ENCODE measurements at places on chromosomes 1 and 21.

DNA sequence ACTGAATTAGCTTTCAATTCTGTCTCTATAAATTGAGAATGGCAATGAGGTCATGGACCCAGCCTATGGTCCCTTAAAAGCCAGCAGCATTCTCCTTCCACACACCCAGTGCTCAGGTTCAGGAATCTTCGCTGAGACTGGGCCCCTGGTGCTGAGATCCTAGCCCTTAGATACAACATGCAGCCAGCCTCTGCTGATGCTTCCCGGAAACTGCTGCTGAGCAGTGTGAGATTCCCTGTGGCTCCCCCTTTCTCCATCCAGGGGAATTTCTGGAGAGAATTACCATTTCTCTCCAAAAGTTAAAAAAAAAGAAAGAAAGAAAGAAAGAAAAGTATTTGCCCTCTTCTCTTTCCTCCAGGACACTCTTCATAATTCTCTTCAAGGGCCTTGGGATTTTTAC is 31.7 kb upstream of the RALGPS2 start:
- DNase-seq, result no peak

DNA sequence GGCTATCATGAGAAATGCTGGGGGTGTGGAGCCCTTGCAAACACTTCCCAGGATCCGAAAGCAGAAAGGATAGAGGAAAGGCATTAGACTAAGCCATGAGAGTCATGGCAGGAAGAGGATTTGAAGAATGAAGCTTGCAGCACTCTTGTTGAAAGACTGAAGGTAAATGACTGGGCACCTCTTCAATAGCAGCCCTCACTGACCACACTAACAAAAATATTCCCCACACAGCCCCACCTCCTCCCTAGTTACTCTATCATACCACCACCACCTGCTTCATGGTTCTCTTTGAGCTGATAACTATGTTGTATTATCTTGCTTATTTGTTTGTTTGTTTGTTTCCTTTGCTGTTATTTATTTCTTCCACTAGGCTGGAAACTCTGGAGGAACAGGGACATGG is 13.2 kb upstream of the ATP1A1 start:
- no peak for DNase-seq

DNA sequence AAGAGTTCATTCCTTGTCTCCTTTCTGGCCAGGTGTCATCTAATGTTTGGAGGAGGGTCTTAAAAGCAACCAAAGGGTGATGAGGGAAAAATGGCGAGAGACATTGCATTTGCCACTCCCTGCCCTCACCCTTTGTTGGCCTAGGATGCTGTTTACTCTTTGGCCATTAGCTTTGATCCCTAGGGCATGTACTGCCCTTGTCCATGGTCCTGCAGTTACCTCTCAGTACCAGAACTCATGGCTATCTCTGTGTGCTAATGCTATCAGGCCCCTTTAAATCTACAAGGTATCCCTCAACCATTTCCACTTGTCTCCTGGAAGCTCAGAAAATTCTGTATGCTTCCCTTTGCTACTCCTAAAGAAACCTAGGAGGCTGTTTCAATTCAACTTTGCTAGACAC is 424.8 kb upstream of the PLXNA2 start:
- no peak for DNase-seq

DNA sequence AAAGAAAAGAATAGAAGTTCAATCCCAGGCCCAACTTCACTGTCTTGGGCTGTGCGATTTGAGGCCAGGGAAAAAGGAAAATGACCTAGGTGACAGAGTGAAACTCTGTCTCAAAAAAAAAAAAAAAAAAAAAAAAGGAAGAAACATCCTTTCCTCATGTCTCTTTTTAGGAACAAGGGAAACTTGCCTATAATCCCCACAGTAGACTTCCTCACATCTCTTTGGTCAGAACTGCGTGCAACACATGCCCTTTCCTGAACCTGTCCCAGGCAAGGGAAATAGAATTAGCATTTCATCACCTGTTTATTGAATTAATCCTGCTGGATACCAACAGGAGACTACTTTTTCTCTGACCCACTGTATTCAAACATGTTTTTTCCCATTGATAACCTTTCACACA is 2.3 kb downstream of the DCST1 start:
- no peak for DNase-seq

GRCh38 chr1:234265321-234265720 is 107.9 kb upstream of the COA6 start:
- DNase-seq, result no peak

GRCh38 chr1:217133092-217133491 is 409.9 kb upstream of the ESRRG start:
- DNase-seq, result no peak

GRCh38 chr1:86085741-86086409 is 70.7 kb downstream of the COL24A1 start:
- no peak for DNase-seq

- no peak for DNase-seq
Measured at GRCh38 chr1:3004285-3005205, 16.7 kb upstream of the ACTRT2 start.

DNA sequence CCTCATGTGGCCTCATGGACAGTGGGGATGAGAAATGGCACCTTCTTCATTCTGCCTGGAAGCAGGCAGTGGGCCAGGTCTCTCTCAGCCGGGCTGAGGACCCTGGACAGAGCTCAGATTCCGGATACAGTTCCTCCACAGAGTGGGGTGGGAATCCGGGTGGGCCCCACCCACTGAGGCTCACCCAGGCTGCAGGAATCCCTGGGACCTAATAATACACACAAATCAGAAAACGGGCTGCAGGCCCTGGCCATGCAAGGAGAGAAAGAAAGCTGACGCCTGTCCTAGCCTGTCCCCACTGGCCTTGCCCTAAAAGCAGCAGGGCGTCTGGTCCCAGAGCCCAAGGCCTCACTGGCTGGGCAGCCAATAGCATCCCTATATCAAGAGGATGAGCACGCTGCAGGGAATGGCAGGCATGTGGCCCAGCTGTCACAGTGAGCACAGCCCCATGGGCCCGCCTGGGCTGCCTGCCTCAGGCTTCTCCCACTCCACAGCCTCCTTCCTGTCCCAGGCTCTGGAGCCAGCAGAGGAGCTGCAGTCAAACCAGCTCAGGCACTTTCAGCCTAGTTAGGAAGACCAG is 25.3 kb downstream of the ACTA1 start:
- peak; percentile 85 for DNase-seq

GRCh38 chr1:178537382-178538090 is 24.6 kb downstream of the TEX35 start:
- DNase-seq, result no peak

GRCh38 chr1:12519693-12520364 is 98.2 kb downstream of the DHRS3 start:
- no peak for DNase-seq

GRCh38 chr1:11525151-11525505 is 46.2 kb downstream of the DISP3 start:
- no peak for DNase-seq

- no peak for DNase-seq
Measured at GRCh38 chr1:84719543-84720217, 29.4 kb upstream of the SSX2IP start.

DNA sequence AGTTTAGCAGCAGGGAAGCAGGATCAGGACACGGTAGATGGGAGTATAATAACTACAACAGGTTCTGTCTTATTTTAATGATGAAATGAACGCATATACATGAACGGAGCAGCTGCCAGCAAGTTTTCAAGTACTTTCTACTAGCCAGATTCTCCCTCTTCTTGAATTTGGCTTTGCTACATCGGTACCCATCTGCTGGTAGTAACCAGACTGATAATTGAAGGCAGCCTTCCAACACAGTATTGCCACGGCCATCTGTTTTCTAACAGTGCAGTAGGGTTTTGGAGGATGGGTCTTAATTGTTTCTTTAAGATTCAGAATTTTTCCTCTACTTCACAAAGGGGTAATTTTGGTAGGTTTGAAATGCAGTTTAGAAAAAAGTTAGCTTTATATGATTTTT is 33.4 kb downstream of the CENPF start:
- DNase-seq, result peak; percentile 94

GRCh38 chr1:185636848-185637247 is 97.3 kb upstream of the HMCN1 start:
- no peak for DNase-seq

- DNase-seq, result peak; percentile 28
Measured at GRCh38 chr1:226061068-226061840, 1.3 kb upstream of the H3-3A start.

DNA sequence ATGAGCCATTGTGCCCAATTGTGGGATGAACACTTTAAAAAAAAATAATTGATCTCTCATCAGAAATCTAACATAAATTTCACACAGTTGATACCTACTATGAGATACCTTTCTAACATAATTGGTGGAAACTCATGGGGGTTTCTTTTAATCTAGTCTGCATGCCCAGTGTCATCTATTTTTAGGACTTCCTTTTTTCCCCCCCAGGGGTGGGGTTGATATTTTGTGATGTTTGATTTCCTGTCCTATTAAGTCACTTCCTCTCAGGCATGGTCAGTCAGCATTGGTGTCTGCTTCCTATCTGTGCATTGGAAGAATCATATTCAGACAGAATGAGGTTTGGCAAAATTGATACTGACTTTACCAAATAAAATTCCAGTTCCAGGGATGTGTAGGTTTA is 21.5 kb downstream of the NFYC start:
- DNase-seq, result no peak

- no peak for DNase-seq
Measured at GRCh38 chr1:79899914-79900313, 893.4 kb upstream of the ADGRL4 start.

GRCh38 chr1:113012149-113012548 is 56.2 kb upstream of the SLC16A1 start:
- DNase-seq, result no peak

- no peak for DNase-seq
Measured at GRCh38 chr1:119632103-119632490, 16.0 kb downstream of the ZNF697 start.

GRCh38 chr21:38315122-38315521 is 58.3 kb downstream of the KCNJ15 start:
- no peak for DNase-seq

- no peak for DNase-seq
Measured at GRCh38 chr21:14086553-14086952, 124.2 kb downstream of the LIPI start.

DNA sequence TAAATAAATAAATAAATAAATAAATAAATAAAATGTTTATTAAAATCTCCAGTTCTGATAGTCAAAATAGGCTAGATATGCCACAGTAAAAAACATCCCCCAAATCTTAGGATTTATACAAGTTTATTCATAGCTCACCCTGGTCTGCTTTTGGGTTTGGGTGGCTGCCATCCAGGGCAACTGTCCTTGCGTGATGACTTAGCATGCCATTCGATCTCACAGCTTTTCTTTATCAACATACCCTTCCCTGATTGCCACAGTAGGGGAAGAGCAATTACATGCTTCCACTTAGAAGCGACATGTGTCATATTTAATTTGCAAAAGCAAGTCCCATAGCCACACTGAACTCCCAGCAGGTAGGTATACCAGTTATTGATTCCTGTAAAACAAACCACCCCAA is 52.7 kb downstream of the TEX35 start:
- no peak for DNase-seq

GRCh38 chr1:37890378-37891014 is 31.1 kb upstream of the MTF1 start:
- peak; percentile 41 for DNase-seq

- peak; percentile 84 for DNase-seq
Measured at GRCh38 chr1:74733604-74734484, 892 bp downstream of the TYW3 start.

- DNase-seq, result no peak
Measured at GRCh38 chr21:25176637-25177412, 430.5 kb downstream of the MRPL39 start.

- DNase-seq, result peak; percentile 61
Measured at GRCh38 chr21:25862596-25862995, 127.8 kb downstream of the GABPA start.

DNA sequence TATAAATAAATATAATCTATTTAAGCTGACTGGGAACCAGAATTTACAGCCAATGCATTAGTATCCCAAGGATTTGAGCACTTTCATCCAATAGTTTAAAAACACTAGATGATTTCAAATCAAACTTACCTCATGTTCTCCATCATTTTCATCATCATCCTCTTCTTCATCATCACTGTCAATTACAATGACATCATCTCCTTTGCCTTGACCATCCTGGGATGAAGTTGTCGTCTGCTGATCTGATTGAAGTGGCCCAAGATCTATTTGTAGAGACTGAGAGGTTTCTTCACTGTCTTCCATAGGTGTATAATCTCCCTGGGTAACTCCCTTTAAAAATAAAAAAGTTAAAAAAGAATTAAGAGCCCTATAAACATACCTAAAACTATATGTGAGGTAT is 47.7 kb downstream of the TPR start:
- DNase-seq, result no peak

DNA sequence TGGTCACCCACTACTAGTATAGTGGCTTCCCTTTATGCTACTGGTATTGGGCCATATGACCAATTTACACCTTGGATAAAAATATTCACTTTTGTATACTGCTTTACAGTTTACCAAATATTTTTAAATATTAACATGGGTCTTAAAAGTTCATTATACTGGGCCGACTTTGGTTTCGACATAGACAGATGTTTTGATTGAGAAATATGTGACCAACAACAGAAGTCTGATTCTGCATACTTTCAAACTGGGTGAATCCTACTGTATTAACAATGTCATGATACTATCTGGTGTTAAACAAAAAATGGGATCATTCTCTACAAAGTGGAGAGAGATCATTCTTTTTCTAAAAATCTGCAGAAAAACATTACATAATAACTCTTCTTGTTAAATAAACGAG is 134.8 kb downstream of the AKT3 start:
- no peak for DNase-seq

DNA sequence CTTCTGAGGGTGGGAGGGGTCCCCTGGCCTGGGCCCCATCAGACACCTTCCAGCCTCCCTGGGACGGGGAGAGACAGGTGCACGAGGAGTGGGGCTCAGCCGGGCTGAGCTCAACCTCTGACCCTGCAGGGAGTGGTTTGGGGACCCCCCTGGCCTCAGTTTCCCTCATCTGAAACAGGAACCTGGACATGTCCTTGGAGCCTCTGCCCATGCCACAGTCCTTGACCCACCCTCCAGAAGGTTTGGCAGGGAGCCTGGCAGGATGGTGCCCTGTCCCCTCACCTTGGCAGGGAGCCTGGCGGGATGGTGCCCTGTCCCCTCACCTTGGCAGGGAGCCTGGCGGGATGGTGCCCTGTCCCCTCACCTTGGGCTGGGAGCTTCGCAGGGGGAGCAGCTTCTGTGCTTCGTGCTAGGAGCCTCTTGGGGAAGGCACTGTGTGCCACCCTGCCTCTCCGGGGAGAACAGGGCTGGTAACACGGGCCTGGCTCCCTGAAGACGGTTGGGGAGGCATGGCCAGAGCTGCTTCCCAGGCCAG is 58.3 kb downstream of the SLX9 start:
- DNase-seq, result no peak
